Activated CD4-positive, alpha-beta T cell treated with anti-CD3 and anti-CD28 coated beads, Interleukin-10, Interleukin-2, amounts not matched to agents 100 ng/mL and 50 ng/mL, durations not matched to agents 16 hours and 8 hours (primary cell): ENCODE measurements at places on chromosomes 12 and 14.

DNA sequence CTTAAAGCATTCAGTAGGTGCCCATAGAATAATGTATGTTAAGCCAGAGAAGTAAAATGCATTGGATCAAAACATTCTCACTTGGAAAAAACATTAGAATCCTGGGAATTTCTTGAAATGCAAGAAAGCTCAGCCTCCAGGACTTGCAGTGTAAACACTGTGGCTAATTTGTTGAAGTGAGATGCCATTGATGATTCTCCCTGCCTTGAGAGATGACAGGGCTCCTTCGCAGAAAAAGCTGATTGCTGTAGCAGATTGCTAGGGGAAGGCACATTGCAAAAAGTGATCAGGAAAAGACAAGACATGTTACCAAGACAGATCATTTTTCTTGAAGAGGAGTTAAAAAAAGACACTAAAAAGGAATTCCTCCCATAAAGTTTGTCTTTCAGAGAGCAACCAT is 204.2 kb upstream of the HMGA2 start:
- DNase-seq = no peak

DNA sequence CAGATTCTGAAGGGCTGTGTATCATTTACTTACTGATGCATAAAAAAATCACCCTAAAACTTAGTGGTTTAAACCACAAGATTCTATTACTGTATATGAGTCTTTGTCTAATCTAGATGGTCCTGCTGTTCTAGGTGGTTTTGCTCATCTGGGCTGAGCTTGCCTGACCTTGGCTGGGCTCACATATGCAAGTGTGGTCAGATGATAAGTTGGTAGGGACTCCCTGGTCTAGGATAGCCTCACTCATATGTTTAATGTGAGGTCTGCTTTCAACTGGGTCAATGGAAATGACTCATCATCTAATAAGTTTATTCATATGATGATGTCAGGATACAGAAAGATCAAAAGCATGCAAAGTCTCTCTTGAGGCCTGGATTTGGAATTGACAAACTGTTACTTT is 887.8 kb downstream of the TRHDE start:
- DNase-seq = no peak

- peak; percentile 82 for DNase-seq
These were observed 43.4 kb downstream of the ELK3 start for GRCh38 chr12:96237465-96238077.

- DNase-seq = no peak
These were observed 61.3 kb downstream of the DIP2B start for GRCh38 chr12:50566066-50566465.

DNA sequence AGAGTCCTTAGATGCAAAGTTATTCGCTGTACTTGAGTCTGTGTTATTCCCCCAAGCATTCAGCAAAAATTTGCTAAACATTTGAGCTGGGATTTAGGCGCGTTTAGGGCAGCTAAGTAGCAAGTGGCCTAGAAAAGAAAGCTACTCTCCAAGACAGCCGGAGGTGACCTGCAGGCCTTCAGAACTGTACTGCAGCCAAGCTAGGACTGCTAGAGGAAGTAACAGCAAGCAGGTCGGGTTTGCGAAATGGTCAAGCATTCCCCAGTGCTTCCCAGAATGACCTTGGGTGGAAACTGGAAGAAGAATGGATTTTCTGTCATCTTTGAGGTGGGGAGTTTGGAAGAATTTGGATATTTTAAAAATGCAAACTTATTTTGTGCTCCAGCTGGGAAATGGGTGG is 287.5 kb downstream of the FOXN3 start:
- no peak for DNase-seq

GRCh38 chr14:76138119-76138757 is 13.5 kb upstream of the GPATCH2L start:
- DNase-seq = no peak

DNA sequence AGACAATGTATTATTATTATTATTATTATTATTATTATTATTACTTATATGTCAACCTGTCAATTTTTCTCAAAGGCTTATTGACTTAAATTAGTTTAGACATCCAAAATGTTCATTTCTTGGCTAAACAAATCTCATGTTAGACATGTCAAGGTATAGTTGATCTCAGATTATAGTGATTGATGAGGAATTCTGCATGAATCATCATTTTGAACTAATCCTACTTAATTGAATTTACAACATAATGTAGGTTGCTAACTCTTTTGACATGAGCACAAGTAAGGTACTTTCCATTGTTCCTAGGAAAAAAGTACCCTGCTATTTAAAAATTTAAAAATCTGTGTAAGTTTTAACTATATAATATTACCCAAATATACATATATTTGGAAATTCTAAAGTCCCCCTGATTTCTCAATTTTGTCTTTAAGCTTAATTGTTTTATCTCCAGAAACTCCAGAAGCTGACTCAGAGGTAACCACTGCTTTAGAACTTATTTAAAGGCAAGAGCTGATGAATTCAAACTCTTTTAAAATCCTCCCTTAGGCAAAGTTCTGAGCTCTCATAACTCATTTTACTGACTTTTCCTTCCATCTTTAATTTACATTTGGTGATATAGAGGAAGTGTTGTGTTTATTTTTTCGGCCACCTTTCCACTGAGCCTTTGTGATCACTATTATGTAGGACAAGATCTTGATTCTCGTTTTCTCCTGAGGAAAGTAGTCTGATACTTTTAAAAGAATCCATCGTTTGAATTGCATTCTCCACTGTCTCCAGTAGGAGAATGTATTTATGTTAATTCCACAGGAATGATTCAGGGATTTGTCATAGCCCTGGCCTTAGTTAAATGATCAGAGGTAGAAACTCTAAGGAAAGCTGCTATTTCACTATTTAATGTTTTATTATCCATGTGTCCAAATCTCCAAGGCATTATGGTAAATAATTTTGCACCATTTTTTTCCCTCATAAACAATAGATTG is 1304.5 kb downstream of the AACS start:
- DNase-seq = no peak

DNA sequence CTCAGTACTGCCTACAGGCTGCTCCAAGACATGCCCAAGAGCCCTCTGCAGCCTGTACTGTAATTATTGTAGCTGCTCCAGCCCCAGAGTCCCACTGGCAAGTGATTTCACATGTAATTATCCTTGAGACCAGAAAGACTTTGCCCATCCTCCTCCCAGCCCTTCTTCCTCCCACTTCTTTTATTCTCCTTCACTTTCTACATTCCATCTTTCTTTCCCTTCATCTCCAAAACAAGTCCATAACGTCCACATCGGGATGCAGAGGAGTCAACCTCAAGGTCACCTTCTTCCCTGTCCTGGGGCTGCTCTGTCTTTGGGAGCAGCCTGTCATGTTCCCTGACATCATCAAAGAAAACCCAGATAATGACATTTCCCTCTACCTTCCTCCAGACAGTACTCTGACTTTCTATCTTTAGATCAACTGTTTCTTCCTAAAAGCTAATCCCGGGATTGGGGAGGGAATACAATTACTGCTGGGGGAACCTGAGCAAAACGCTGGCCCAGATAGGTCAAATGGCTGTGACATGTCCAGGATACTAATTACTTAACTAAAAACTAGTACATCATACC is 39.1 kb downstream of the SLC8A3 start:
- DNase-seq = no peak

DNA sequence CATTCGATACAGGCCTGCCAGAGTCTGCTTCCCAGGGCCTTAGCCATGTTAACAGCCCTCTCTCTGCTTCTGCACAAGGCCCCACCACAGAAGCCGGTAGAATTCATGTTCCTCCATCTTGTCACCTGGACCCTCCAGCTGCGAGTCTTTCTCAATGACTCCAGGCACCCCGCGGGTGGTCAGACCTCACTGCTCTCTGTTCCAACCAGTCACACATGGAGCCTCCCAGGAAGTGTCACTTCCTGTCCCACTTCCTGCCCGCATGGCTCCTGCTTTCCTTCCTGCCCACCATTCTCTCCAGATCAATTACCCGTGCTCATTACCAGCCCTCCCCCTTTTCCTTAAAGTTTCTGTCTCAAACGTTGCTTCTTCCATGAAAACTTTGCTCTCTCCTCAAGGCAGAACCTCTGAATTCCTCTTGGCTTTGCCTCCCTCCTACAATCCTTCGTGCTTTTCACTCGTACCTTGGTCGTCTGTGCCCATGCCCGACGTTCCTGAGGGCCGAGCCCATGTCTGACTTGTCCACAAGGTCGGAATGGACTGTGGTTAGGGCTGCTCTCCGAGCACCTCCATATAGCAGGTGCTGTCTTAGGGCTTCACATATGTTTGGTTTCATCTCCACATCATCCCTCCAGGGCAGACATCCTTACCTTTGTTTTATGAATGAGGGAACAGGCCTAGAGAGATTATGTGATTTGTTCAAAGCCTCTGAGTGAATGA is 172.1 kb downstream of the TSPAN9 start:
- no peak for DNase-seq

- DNase-seq = no peak
These were observed 379.6 kb downstream of the ETNK1 start for GRCh38 chr12:23004473-23005020.

DNA sequence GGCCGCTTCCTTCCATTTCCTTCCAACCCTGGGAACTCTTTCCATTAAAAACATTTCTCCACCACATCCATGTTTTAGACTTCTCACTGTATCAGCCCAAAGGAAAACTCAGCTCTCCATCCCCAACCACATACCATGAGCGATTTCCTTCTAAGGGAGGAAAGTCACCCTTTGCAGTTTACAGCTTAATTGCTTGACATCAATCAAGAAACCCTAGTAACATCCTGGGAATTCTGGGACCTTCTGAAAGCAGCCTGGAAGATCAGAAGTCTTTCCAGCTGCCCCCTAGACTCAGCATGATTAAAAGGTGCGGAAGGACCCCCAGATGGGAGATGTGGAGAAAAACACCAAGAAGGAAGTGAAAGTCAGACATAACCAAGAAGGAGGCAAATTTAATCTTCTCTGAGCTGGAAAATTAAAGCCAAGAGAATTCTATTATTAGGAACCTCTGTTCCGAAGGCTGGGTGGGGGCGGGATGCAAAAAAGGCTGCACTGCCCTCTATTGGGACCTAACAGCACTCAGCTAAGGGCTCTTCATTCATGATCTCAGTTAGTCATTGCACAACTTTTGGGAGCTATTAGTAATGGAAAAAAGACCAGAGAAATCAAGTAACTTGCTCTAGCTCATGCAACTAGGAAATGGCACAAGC is 73.3 kb upstream of the PLXNC1 start:
- peak; percentile 25 for DNase-seq

DNA sequence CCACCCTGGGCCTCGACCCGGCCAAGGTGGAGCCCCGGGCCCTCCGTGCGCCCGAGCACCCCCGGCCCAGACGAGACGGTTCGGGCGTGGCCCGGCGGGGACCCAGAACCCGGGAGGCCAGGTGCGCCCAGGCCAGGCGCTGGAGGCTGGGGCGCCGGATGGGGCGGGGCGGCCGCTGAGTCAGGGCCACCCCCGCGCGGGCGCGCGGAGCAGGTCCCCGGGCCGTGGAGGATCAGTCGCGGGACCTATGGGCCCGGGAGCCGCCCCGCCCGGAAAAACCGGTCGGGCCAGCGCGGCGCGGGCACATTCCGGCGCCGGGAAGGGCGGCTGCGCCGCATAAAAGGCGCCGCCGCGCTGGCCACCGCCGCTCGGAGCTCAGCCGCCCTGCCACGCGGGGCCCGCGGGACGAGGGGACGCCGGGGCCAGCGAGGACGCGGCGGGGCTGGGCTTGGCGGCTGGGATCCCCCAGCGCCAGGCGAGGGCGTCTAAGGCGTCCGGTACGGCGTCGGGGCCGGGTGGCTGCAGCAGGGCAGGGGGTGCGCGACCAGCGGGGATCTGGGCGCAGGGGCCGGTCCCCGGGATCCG is 21.5 kb upstream of the KIF26A start:
- DNase-seq = no peak

- no peak for DNase-seq
These were observed 815 bp downstream of the COQ10A start for GRCh38 chr12:56267443-56268071.

GRCh38 chr14:103097994-103098957 is 3.8 kb downstream of the EXOC3L4 start:
- no peak for DNase-seq

DNA sequence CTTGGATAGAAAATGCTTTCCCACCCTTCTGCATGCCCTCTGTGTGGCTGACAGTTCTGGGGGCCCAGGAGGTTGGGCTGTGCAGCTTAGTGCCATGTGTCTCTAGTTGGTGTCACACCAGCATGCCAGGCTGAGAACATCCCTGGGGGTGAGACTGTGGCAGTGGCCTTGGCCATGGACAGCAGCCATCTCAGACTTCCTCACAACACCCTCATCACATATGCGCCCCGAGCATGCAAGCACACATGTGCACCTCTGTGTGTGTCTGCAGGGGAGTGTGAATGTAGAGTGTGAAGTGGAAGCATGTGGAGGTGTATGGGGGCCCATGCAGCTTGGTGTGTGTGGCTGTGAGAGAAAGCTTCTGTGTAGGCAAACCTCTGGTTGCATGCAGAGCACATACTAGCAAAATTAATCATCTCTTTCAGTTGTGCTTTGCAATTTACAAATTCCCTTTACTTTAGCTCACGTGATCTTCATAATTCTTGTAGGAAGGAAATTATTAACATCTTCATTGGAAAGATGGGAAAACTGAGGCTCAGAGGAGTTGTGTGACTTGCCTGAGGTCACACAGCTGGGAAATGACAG is 8.4 kb downstream of the ASIC1 start:
- DNase-seq = no peak

DNA sequence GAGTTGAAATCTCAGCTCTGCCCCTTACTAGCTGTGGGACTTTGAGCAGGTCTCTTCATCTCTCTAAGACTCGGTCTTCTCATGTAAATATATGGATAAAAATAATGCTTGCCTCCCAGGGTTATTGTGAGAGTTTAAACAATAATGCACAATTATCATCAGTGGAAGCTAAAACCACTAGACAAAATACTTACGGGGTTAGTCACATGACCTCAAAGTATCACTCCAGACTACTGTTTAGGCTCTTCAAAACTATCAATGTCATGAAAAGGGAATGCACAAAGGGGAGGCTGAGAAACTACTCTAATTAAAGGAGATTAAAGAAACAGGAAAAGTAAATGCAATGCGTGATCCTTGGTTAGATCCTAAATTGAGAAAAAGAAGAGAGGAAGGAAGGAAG is 24.5 kb upstream of the TSPAN11 start:
- DNase-seq = no peak

GRCh38 chr12:18165422-18165871 is 75.5 kb upstream of the RERGL start:
- peak; percentile 91 for DNase-seq

- no peak for DNase-seq
These were observed 137.0 kb upstream of the HIF1A start for GRCh38 chr14:61558271-61558670.

GRCh38 chr12:109597795-109598427 is 24.3 kb downstream of the MVK start:
- DNase-seq = peak; percentile 72

- DNase-seq = no peak
These were observed 45.6 kb downstream of the LTBP2 start for GRCh38 chr14:74566174-74567141.
